ENCODE measurements at places on chromosomes 5 and 9.

- H3K27ac ChIP-seq = no peak overlapping the region
- H3K4me3 ChIP-seq = no peak overlapping the region
- no peak for DNase-seq
- peaks cover 47% of the 10 kb centered on the region for H3K4me1 ChIP-seq
- H3K27me3 ChIP-seq = no peaks in the 10 kb centered on the region
Observed at GRCh38 chr9:6450641-6451375, 37.8 kb downstream of the UHRF2 start.

- DNase-seq = no peak
- peaks cover 16% of the 10 kb centered on the region for H3K4me1 ChIP-seq
- peaks cover 29% of the 10 kb centered on the region for H3K36me3 ChIP-seq
- no peak overlapping the region for H3K4me3 ChIP-seq
Observed at GRCh38 chr5:207599-207998, 10.4 kb downstream of the CCDC127 start.

DNA sequence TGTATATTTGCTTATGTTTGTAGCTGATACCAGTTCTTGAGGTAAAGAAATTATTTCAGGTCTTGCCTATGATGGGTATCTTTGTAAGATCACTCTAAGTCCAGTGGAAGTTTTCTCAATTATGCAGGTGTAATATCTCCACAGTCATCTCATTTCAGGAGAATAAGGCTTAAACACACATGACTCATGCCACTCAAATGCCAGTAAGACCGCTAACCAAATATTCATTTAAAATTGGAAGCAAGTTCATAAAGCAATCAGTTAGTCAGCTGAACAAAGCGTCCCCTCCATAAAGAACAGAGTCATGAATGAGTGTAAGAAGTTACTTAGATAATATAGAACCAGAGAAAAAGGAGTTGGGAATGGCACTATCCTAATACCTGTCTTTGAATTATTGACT is 248.7 kb downstream of the LURAP1L start:
- DNase-seq = no peak
- H3K4me1 ChIP-seq = no peaks in the 10 kb centered on the region
- no peaks in the 10 kb centered on the region for H3K36me3 ChIP-seq

- H3K27ac ChIP-seq = no peak overlapping the region
- no peaks in the 10 kb centered on the region for H3K36me3 ChIP-seq
- no peak for DNase-seq
- no peak overlapping the region for H3K4me3 ChIP-seq
- peaks cover 7% of the 10 kb centered on the region for H3K27me3 ChIP-seq
Observed at GRCh38 chr5:128896675-128897074, 68.6 kb upstream of the SLC27A6 start.

DNA sequence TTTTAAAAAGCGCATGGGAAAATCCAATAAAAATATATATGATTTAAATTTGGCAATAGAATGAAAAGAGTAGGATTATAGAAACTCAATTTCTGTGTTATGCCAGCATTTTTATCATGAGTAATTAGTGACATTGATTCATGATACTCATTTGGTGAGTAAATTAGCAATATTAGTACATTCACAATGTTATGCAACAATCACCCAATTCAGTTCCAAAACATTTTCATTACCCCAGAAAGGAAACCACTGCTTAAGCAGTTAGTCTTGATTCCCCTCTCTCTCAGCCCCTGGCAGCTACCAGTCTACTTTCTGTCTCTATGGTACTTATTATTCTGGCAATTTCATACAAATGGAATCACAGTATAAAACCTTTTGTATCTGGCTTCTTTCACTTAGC is 27.0 kb downstream of the OSMR start:
- DNase-seq = no peak
- no peak overlapping the region for H3K27ac ChIP-seq
- no peak overlapping the region for H3K4me3 ChIP-seq
- H3K36me3 ChIP-seq = no peaks in the 10 kb centered on the region

DNA sequence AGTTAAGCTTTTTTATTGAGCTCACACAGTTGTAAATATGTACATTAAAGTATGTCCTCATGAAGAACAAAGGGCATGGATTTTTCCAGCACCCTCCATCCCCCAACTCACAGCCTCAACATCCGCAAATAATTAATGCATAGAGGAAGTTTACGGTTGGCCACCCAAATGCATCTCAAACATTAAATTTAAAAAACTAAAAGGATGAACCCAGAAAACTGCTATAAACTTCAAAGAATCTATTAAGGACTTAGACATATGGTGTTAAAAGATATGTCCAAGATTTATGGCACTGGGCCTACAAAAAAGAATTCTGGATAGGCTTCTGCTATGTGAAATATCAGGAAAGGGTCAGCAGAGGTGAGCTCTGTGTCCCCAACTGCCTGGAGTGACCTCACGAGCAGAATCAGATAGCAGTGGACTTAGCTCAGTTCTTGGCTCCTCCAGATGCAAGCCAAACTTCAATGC is 54.0 kb upstream of the TNC start:
- no peaks in the 10 kb centered on the region for H3K36me3 ChIP-seq
- DNase-seq = no peak
- peaks cover 12% of the 10 kb centered on the region for H3K27me3 ChIP-seq
- H3K27ac ChIP-seq = no peak overlapping the region

DNA sequence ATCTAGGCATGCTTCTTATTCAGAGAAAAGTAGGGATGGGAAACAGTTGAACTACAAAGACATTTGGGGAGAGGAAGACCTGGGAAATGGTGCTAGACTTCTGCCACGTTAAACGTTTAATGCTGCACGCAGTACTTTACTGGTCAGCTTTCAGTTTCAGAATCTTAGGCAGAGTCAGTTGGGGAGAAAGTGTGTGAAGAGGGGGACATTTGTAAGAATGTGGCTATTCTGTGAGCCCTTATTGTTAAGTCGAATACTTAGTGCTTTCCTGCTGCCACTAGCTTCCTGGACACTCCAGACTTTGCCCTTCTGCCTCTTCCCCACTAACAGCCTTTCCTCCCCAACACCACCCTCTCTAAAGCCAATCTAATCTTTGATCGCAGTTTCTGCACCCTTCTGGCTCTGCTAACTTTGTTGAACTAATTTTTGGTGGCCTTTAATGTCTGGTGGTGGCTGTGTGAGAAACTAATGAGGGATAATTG is 6.1 kb downstream of the CYSTM1 start:
- DNase-seq = no peak
- peaks cover 1% of the 10 kb centered on the region for H3K4me1 ChIP-seq
- no peaks in the 10 kb centered on the region for H3K36me3 ChIP-seq
- no peak overlapping the region for H3K4me3 ChIP-seq
- H3K27ac ChIP-seq = no peak overlapping the region
- no peaks in the 10 kb centered on the region for H3K27me3 ChIP-seq

- H3K4me3 ChIP-seq = no peak overlapping the region
- no peaks in the 10 kb centered on the region for H3K36me3 ChIP-seq
- DNase-seq = no peak
- no peaks in the 10 kb centered on the region for H3K4me1 ChIP-seq
- H3K27me3 ChIP-seq = no peaks in the 10 kb centered on the region
- H3K27ac ChIP-seq = no peak overlapping the region
Observed at GRCh38 chr9:134253606-134254205, 72.5 kb upstream of the RXRA start.

DNA sequence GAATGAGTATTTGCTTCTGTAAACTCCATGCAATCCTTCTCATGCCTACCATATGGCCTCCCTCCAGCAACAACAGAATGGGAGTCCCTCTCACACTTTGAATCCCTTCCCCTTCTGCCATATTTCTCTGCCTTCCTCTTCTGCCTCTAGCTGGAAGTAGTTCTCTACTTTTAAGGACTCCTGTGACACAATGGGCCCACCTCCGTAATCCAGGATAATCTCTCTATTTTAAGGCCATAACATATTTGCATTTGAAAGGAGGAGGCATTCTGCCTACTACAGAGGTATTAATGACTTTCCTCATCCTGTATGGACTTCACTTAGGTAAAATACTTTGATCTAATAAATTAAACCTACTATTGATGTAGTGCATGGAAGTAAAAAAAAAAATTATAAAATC is 155.4 kb upstream of the ITGA1 start:
- H3K36me3 ChIP-seq = no peaks in the 10 kb centered on the region
- no peak overlapping the region for H3K27ac ChIP-seq
- DNase-seq = no peak
- H3K4me1 ChIP-seq = no peaks in the 10 kb centered on the region
- H3K4me3 ChIP-seq = no peak overlapping the region
- peaks cover 31% of the 10 kb centered on the region for H3K27me3 ChIP-seq

GRCh38 chr5:127957183-127957582 is 126.4 kb upstream of the SLC12A2 start:
- H3K36me3 ChIP-seq = peaks cover 16% of the 10 kb centered on the region
- no peak overlapping the region for H3K27ac ChIP-seq
- no peaks in the 10 kb centered on the region for H3K27me3 ChIP-seq
- peaks cover 19% of the 10 kb centered on the region for H3K4me1 ChIP-seq

DNA sequence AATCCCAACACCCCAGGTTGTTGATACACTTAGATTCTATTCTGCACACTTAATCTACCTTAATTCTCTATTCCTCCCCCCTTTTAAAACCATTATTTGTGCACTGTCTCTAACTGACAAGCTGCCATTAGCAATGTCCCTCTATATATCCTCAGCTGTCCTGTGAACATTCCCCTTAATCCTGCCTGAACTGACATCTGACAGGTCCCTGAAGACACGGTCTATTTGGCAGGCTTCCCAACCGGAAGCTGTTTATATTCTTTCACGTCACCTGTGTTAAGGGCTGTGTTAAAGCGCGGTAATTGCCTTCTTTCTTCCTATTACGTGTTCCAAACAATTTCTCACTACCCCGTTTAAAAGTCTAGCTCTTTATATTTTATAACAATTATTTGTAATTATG is 277.3 kb downstream of the CDH9 start:
- no peaks in the 10 kb centered on the region for H3K4me1 ChIP-seq
- H3K27ac ChIP-seq = no peak overlapping the region
- DNase-seq = no peak
- no peaks in the 10 kb centered on the region for H3K27me3 ChIP-seq

DNA sequence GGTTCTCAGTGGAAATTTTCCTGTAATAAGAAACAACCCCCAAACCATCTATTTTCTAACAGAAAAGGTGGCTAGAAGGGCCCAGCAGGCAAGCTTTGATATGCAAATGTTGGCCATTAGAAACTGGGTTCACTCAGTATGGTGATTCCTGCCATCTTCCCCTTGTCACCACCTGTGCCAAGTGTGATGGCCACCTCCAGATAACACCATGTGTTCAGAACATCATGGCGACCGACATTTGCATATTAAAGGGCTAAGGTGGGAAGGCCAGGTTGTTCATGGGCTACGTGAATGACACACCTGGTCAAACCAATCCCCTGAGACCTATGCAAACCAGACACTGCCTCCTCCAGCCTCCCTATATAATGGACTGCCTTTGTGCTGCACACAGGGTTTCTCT is 20.4 kb downstream of the FOXE1 start:
- H3K27ac ChIP-seq = no peak overlapping the region
- H3K36me3 ChIP-seq = peaks cover 5% of the 10 kb centered on the region
- no peak overlapping the region for H3K4me3 ChIP-seq
- H3K4me1 ChIP-seq = no peaks in the 10 kb centered on the region

GRCh38 chr5:94471521-94471920 is 146.9 kb downstream of the KIAA0825 start:
- no peak for DNase-seq
- no peaks in the 10 kb centered on the region for H3K4me1 ChIP-seq
- no peak overlapping the region for H3K4me3 ChIP-seq
- no peak overlapping the region for H3K27ac ChIP-seq
- H3K27me3 ChIP-seq = no peaks in the 10 kb centered on the region
- no peaks in the 10 kb centered on the region for H3K36me3 ChIP-seq

DNA sequence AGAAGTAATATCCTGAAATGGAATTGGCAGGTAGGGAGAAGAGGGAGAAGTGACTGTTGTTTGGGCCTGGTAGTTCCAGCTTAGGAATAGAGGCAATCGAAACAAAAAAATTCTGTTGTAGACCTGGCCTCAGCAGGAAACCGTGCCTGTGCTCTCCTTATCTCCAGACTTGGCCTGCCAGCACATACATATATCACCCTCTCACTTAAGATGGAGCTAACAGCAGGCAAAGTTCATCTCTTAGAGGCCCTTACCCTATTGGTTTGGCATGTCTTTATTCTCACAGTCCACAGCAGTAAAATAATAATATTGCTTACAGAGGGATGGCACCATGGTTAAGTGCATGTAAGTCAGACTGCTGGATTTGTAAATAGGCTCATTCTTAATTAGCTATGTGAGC is 19.6 kb upstream of the TNC start:
- H3K4me1 ChIP-seq = no peaks in the 10 kb centered on the region
- H3K36me3 ChIP-seq = no peaks in the 10 kb centered on the region
- H3K4me3 ChIP-seq = no peak overlapping the region
- DNase-seq = no peak

DNA sequence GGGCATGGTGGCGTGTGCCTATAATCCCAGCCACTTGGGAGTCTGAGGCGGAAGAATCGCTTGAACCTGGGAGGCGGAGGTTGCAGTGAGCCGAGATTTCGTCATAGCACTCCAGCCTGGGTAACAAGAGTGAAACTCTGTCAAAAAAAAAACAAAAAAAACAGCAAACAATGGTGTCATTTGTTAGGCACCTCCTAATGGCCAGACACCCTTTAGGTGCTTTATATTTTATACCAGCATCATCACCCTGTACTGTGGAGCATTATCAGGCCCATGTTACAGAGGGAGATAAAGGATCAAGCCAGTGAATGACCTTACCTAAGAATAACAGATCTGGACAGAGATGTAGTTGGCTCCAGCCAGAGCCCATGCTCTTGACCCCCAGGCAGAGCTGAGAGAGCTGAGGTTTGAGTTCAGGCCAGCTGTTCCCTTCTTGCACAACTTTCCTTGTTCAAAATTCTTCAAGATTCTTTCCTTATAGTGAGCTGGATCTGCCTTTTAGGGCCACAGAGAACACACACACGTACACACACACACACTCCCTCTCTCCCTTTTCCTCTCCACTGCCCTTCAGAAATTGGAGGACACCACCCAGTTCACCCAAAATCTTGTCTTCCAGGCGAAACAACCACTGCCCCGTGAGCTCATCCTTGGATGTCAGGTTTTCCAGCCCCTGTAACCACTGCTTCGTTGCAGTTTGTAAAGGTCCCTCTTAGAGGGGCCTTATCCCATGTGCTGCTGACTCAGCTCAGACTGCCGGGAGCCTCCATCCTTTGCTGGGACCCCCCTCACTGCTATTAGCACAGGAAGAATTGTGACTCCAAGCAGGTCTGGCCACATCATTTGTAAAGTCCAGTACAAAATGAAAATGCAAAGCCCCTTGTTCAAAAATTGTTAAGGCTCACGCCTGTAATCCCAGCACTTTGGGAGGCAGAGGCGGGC is 10.4 kb upstream of the PTGES start:
- no peaks in the 10 kb centered on the region for H3K36me3 ChIP-seq
- H3K4me3 ChIP-seq = no peak overlapping the region
- H3K27ac ChIP-seq = no peak overlapping the region
- no peak for DNase-seq
- H3K4me1 ChIP-seq = peaks cover under 1% of the 10 kb centered on the region

- no peaks in the 10 kb centered on the region for H3K4me1 ChIP-seq
- no peak for DNase-seq
- H3K4me3 ChIP-seq = no peak overlapping the region
- H3K27me3 ChIP-seq = no peaks in the 10 kb centered on the region
- no peaks in the 10 kb centered on the region for H3K36me3 ChIP-seq
Observed at GRCh38 chr5:162487528-162488525, 420.3 kb downstream of the GABRG2 start.

All from activated naive CD4-positive, alpha-beta T cell treated with anti-CD3 and anti-CD28 coated beads for 36 hours (primary cell).